ENCODE measurements at places on chromosomes 7 and 10. TPM values are rescaled to one million over a fixed set of nuclear protein-coding genes. Genes with fewer than 3 reads are reported as not detected.

The OR2A7 gene
- total RNA-seq = 3.1 TPM

The FEZF1 gene
- not detected for total RNA-seq

The CUZD1 gene
- 1.9 TPM for total RNA-seq

The FAM25C gene
- total RNA-seq = not detected

Measured in tibial nerve (tissue), 4 donors.